Neural crest cell (in vitro differentiated cells): ENCODE measurements at places on chromosomes 13 and 19.

GRCh38 chr13:24649688-24650043, 30.5 kb upstream of the ATP12A start:
- H3K27ac ChIP-seq = no peak overlapping the region
- no peaks in the 10 kb centered on the region for H3K27me3 ChIP-seq
- H3K4me3 ChIP-seq = no peak overlapping the region

GRCh38 chr19:19145684-19146608, 7.7 kb upstream of the TMEM161A start:
- H3K27ac ChIP-seq = no peak overlapping the region
- no peak overlapping the region for H3K4me3 ChIP-seq
- H3K4me1 ChIP-seq = no peaks in the 10 kb centered on the region
- DNase-seq = peak; percentile 96
- peaks cover 2% of the 10 kb centered on the region for H3K27me3 ChIP-seq

GRCh38 chr13:112822851-112823250, 133.0 kb downstream of the ATP11A start:
- no peak overlapping the region for H3K4me3 ChIP-seq
- H3K27ac ChIP-seq = no peak overlapping the region
- H3K36me3 ChIP-seq = peaks cover 33% of the 10 kb centered on the region
- H3K27me3 ChIP-seq = no peaks in the 10 kb centered on the region
- DNase-seq = no peak

DNA sequence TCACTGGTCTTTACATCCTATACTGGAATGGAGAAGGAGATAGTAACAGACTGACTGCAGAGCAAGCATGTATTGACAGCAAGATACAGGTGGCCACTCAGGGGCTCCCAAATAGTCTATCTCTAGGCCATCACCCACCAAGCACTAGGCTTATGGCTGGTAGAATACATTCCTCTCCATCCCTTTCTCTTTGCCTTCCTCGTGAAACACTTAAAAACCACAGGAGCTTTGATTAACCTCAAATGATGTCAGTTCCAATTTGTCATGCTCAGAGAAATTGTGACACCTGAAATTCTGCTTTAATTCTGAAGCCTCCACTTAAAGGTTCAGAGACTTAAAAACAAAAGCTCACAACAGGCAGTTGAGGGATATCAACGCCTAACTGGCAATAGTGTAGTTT, 17.2 kb downstream of the ENOX1 start:
- H3K4me1 ChIP-seq = peaks cover 14% of the 10 kb centered on the region
- no peaks in the 10 kb centered on the region for H3K27me3 ChIP-seq
- DNase-seq = no peak
- no peaks in the 10 kb centered on the region for H3K36me3 ChIP-seq

DNA sequence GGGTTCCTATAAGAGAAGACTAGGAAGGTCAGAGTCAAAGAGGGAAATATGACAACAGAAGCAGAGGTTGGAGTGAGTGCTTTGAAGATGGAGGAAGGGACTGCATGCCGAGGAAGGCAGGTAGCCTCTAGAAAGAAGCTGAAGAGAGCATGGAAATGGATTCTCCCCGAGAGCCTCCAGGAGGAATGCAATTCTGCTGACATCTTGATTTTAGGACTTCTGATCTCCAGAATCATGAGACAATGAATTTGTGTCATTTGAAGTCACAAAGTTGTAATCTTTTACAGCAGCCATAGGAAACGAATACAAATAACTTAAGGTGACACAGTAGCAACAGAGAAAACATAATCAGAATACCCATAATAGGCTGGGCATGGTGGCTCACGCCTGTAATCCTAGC, 69.2 kb upstream of the UBAC2 start:
- H3K27ac ChIP-seq = no peak overlapping the region
- H3K4me3 ChIP-seq = no peak overlapping the region
- H3K27me3 ChIP-seq = no peaks in the 10 kb centered on the region
- no peak for DNase-seq

GRCh38 chr13:91399189-91400062, 1.0 kb downstream of the GPC5 start:
- DNase-seq = peak; percentile 5
- no peaks in the 10 kb centered on the region for H3K36me3 ChIP-seq
- peaks cover 89% of the 10 kb centered on the region for H3K27me3 ChIP-seq
- peaks cover 6% of the 10 kb centered on the region for H3K4me1 ChIP-seq
- H3K27ac ChIP-seq = no peak overlapping the region

GRCh38 chr13:50323440-50324065, 308.3 kb downstream of the KCNRG start:
- H3K27me3 ChIP-seq = no peaks in the 10 kb centered on the region
- H3K4me3 ChIP-seq = no peak overlapping the region
- no peak overlapping the region for H3K27ac ChIP-seq
- peaks cover 3% of the 10 kb centered on the region for H3K36me3 ChIP-seq
- no peaks in the 10 kb centered on the region for H3K4me1 ChIP-seq

DNA sequence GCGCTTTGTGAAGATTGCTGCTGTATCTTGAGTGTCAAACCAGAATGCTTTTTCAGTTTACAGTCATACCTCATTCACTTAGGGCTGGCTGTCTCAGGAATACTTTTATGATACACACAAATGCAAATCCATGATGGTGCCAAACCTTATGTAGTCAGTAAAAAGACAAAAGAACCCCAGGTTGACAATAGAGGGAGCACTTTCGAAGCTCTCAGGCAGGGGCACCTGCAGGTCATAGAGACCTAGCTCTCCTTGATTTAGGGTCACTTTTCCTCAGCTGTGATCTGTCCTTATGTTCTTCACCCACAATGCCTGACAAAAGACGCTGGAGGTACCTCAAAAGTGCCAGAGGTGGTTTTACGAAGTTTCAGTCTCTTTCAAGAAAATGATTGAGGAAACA, 172.2 kb downstream of the DNAJC15 start:
- H3K4me3 ChIP-seq = no peak overlapping the region
- H3K27me3 ChIP-seq = no peaks in the 10 kb centered on the region
- H3K4me1 ChIP-seq = no peaks in the 10 kb centered on the region
- no peak overlapping the region for H3K27ac ChIP-seq
- H3K36me3 ChIP-seq = no peaks in the 10 kb centered on the region

DNA sequence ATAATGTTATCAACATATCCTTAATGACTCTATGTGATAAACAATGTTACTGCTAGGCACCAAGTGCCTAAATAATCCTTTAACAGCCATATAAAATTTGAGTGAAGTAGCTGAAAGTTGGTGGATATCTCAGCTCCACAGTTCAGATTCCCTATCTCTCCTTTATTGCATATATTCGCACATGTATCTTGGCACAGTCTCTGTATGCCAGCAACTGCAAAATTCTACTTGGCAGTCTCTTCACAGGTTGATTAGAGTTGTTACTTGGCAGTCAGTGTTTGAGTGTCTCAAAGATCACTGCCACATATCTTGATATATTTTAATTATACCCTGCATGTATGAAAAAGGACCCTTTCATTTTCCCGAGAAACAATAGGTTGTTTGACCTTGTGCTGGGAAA, 879.3 kb downstream of the OLFM4 start:
- no peaks in the 10 kb centered on the region for H3K4me1 ChIP-seq
- H3K36me3 ChIP-seq = no peaks in the 10 kb centered on the region
- no peak overlapping the region for H3K27ac ChIP-seq
- H3K27me3 ChIP-seq = no peaks in the 10 kb centered on the region
- H3K4me3 ChIP-seq = no peak overlapping the region

GRCh38 chr19:56295531-56296455, 18.8 kb downstream of the ZSCAN5A start:
- no peak for DNase-seq
- peaks cover 31% of the 10 kb centered on the region for H3K36me3 ChIP-seq
- H3K4me3 ChIP-seq = no peak overlapping the region
- H3K27ac ChIP-seq = no peak overlapping the region
- H3K4me1 ChIP-seq = peaks cover 10% of the 10 kb centered on the region

GRCh38 chr13:21556051-21556450, 47.9 kb downstream of the MICU2 start:
- DNase-seq = no peak
- H3K4me1 ChIP-seq = no peaks in the 10 kb centered on the region
- no peaks in the 10 kb centered on the region for H3K27me3 ChIP-seq
- no peak overlapping the region for H3K4me3 ChIP-seq
- H3K27ac ChIP-seq = no peak overlapping the region

DNA sequence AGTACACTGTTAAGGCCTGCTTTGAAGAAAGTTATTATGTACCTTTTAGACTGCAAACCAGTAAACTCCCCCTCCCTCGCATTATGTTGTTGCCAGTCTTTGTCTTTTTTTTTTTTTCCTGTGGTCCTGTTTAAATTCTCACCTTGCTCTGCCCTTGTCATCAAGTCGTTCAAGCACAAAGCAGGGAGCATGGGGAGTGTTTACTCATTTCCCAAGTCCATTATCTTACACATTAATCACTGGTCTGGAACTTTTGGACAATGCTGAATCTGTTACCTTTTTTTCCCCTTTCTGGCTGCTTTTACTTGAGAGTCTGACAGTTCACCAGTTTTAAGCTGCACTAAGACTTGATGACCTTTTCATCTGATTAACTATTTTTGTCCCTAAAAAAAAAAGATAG, 108.2 kb downstream of the DACH1 start:
- DNase-seq = no peak
- H3K4me3 ChIP-seq = no peak overlapping the region
- no peaks in the 10 kb centered on the region for H3K27me3 ChIP-seq
- peak overlapping the region; percentile 1 for H3K27ac ChIP-seq
- H3K36me3 ChIP-seq = no peaks in the 10 kb centered on the region
- peaks cover 34% of the 10 kb centered on the region for H3K4me1 ChIP-seq

DNA sequence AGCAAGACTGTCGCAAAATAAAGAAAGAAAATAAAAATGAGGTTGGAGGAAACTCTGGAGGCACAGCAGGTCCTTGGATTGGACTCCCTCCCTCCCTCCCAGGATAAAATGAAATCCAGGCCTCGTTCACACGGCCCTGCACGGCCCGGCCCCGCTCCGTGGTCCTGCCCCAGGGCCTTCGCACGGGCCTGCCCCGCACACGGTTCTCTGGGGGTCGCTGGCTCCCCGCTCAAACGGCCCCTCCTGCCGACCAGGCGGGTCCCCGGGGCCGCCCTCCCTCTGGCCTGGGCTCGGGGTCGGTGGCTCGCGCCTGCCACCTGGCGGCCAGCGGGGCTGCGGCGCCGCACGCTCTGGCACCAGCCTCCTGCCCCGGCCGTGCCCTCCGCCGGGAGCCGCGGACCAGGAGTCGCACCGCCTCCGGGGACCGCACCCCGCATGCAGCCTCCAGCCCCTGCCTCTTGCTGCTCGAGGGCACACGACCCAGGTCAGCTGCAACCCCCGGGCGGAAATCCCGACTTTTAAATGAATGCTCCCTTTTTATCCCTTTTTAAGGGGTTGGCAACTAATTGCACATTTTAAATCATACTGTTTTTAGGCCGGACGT, 1.5 kb upstream of the WDR18 start:
- peaks cover 10% of the 10 kb centered on the region for H3K27me3 ChIP-seq
- peak; percentile 82 for DNase-seq
- H3K27ac ChIP-seq = no peak overlapping the region

DNA sequence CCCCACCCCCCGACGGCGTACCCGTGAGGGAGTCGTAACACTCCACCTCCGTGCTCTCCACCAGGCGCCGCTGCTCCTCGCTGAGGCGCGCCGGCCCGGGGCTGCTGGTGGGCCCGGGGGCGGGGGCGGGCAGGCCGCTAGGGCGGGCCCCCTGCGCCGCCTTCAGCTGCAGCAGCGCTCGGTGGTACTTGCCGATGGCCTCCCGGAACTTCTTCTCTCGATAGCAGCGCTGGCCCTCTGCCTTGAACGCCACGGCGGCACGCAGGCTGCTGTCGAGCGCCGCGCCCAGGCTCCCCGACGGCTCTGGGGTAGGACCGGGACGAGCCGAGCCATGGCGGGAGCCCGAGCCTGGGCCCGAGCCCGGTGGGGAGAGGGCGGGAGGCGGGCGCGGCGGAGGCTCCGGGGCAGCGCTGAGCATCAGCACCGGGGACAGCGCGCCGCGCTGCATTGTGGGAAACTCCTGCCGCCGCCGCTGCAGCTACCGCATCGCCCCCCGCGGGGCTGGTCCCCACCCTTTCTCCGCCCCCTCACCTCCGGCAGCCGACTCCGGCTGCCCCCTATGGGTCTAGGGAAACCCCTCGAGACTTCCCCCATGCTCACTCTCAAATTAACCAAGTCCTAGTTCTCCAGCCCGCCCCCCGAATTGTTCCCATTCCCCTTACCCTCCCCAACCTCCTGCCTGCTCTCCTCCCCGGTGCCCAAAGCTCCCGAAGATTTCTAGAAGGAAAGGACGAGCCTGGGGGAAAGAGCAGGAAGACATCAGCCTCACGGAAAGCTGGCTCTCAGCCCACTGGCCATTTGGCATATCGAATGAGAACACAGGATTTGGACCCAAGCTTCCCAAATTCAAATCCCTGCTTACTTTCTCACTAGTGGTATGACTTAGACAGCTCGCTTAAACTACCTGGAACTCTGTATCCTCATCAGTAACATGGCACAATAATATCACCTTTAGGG, at the start of gene TTC9B:
Gene TTC9B, minus strand, starts transcription at position 451 of the 957 bp plus-strand sequence. Its CDS starts 3 bp downstream, at position 448.
- no peak within 1 kb of the TSS for H3K27ac ChIP-seq
- H3K4me1 ChIP-seq = peaks cover 5% of the 10 kb centered on the region
- peaks cover 5% of the 10 kb centered on the region for H3K36me3 ChIP-seq
